ENCODE measurements at places on chromosomes 12 and 14. TPM values are rescaled to one million over a fixed set of nuclear protein-coding genes. Genes with fewer than 3 reads are reported as not detected.

AMN gene
- 0.20 TPM for total RNA-seq

ACOT6 gene
- not detected for total RNA-seq

ZNF385A gene
- total RNA-seq: 0.38 TPM

GLIPR1L1 gene
- total RNA-seq: not detected

BORCS5 gene
- total RNA-seq: 30.9 TPM

CEP83 gene
- total RNA-seq: 15.0 TPM

IFI27L1 gene
- total RNA-seq: 51.0 TPM

EIF2B1 gene
- 55.9 TPM for total RNA-seq

DNA sequence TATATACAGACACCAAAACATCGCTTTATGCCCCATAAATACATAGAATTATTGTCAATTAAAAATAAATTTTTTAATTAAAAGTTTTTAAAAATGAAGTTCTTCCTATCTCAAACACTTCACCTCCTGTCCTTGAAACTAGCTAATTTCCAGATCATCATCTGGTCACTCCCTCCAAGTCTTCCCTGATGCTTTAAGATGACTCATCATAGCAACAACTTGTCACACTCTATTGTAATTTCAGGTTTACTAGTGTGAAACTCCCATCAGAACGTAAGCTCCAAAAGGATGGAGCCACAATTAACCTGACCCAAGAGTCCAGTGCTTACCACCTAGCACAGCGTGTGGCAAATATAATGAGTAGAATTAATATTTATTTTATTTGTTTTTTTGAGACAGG lies 16.3 kb downstream of the GXYLT1 start:
- H3K27me3 ChIP-seq: no peaks in the 10 kb centered on the region
- no peak overlapping the region for H3K4me3 ChIP-seq
- no peak for DNase-seq
- peaks cover 7% of the 10 kb centered on the region for H3K4me1 ChIP-seq
- H3K27ac ChIP-seq: no peak overlapping the region

DNA sequence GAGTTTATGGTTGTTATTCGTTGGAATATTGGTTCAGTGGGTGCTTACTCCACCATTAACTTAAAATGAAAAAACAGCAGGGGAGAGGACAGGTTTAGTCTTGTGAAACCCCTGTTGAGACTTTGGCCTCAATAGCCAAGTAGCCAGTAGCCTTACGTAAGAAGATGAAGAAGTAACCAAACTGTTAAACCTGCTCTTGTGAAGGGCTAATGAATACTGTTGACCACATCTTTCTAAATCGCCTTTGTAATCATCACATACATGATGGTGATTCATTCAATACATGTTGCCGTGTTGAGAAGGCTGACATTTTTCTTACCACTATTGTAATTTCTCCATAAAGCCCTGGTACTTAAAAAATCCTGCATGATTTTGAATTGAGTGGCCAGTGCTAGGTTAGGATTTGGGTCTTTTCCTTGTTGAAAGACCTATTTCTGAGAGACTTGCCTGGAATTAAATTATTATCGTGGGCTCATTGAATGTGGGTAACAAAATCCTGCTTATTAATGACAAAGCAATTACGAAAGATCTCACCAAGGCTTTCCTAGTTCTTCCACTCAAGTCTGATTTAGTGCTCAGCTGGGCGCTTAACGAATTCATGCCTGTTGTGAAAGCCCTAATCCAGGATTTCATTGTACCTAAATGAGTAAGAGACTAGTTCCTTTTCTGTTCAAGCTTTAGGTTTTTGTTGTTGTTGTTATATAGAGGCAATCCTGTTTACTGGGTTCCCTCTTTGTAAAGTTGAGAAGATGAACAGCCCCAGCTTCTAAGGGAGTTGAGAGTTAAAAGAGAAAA lies 333.1 kb downstream of the FUT8 start:
- no peaks in the 10 kb centered on the region for H3K4me1 ChIP-seq
- H3K36me3 ChIP-seq: peaks cover 45% of the 10 kb centered on the region
- no peak overlapping the region for H3K4me3 ChIP-seq
- H3K27ac ChIP-seq: no peak overlapping the region
- H3K27me3 ChIP-seq: no peaks in the 10 kb centered on the region
- DNase-seq: no peak

GRCh38 chr12:95651681-95652080 lies 100.4 kb upstream of the USP44 start:
- H3K4me3 ChIP-seq: no peak overlapping the region
- peaks cover 2% of the 10 kb centered on the region for H3K27me3 ChIP-seq
- H3K4me1 ChIP-seq: no peaks in the 10 kb centered on the region
- no peak for DNase-seq
- H3K27ac ChIP-seq: no peak overlapping the region
- no peaks in the 10 kb centered on the region for H3K36me3 ChIP-seq

GRCh38 chr14:93319958-93320357 lies 12.9 kb downstream of the BTBD7 start:
- no peak overlapping the region for H3K4me3 ChIP-seq
- H3K36me3 ChIP-seq: peaks cover 10% of the 10 kb centered on the region
- peaks cover 25% of the 10 kb centered on the region for H3K4me1 ChIP-seq

GRCh38 chr12:108477055-108477880 lies 37.8 kb upstream of the FICD start:
- peaks cover 1% of the 10 kb centered on the region for H3K27me3 ChIP-seq
- H3K4me1 ChIP-seq: no peaks in the 10 kb centered on the region
- H3K27ac ChIP-seq: no peak overlapping the region
- no peak for DNase-seq
- H3K36me3 ChIP-seq: no peaks in the 10 kb centered on the region

DNA sequence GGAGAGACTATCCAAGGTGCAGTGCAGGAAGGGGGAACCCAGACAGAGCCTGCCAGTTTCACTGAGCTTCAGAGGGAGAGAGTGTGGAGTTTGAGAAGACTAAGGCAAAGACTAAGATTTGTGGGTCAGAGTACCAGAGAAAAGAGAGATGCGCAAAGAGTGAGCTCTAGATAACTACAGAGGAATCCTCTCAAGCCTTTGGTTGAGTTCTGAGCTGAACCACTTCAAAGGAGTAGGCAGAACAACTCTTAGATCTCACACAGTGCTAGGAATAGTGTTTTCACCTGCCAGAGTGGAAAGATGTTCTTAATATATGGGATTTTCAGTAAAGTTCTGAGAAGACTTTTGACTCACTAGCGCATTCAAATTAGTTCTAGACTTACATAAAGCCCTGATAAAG lies 10.7 kb upstream of the M6PR start:
- peaks cover 55% of the 10 kb centered on the region for H3K36me3 ChIP-seq

GRCh38 chr12:101581190-101581589 lies 13.6 kb upstream of the MYBPC1 start:
- no peak overlapping the region for H3K27ac ChIP-seq
- peaks cover 19% of the 10 kb centered on the region for H3K27me3 ChIP-seq
- no peaks in the 10 kb centered on the region for H3K36me3 ChIP-seq
- no peak overlapping the region for H3K4me3 ChIP-seq

GRCh38 chr14:104280085-104280901 lies 141.9 kb downstream of the KIF26A start:
- no peak overlapping the region for H3K4me3 ChIP-seq
- no peaks in the 10 kb centered on the region for H3K36me3 ChIP-seq
- H3K4me1 ChIP-seq: no peaks in the 10 kb centered on the region

DNA sequence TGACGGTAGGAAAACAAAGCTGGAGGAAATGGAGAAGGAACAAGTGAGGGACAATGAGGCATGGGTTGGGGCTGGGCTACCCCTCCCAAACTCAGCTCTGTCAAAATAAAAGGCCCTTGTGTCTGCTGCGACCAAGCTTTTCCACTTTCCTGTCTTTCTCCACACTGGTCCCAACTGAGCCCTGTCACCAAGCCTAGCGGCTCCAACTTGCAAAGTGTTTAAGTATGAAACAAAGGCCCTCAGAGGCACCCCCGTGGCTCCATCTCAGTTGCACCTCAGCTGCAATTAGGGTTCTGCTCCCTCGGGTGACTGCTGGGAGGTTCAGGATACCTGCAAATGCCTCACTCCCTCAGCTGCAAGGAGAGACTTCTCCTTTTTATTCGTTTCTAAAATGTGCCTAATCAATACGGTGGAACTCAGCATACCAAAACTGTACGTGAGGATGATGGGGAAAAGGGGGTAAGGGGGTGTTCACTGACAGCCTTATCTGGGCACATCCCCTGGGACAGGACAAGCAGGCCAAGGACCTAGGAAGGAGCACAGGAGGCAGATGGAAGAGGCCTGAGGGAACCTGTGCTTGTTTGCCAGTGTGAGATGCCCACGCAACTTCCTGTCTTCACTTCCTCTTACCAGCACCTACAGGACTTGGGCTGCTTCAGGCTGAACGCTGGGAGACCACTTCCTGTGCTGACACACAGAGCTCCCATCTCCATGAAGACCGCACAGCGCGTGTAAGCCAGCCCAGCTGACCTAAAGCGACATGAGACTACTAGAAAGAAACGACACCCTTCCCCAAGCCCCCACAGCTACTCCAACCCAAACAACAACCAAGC lies 8.9 kb downstream of the VAMP1 start:
- DNase-seq: peak; percentile 91
- H3K4me1 ChIP-seq: peaks cover 84% of the 10 kb centered on the region
- no peaks in the 10 kb centered on the region for H3K27me3 ChIP-seq
- peak overlapping the region; percentile 98 for H3K27ac ChIP-seq
- peaks cover 87% of the 10 kb centered on the region for H3K36me3 ChIP-seq

DNA sequence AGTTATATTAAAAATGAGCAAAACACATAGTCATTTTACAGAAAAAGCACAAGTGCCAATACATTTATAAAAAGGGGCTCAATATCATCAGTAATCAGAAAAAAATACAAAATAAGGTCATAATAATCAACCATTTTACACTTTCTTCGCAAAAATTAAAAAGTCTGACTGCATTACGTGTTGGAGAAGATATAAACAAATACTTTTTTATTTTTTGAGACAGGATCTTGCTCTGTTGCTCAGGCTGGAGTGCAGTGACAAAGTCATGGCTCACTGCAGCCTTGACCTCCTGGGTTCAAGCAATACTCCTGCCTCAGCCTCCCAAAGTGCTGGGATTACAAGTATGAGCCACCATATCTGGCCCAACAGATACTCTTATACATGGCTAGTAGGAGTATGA lies 181.5 kb upstream of the DIO3 start:
- no peak overlapping the region for H3K4me3 ChIP-seq
- H3K27ac ChIP-seq: no peak overlapping the region
- no peaks in the 10 kb centered on the region for H3K36me3 ChIP-seq

DNA sequence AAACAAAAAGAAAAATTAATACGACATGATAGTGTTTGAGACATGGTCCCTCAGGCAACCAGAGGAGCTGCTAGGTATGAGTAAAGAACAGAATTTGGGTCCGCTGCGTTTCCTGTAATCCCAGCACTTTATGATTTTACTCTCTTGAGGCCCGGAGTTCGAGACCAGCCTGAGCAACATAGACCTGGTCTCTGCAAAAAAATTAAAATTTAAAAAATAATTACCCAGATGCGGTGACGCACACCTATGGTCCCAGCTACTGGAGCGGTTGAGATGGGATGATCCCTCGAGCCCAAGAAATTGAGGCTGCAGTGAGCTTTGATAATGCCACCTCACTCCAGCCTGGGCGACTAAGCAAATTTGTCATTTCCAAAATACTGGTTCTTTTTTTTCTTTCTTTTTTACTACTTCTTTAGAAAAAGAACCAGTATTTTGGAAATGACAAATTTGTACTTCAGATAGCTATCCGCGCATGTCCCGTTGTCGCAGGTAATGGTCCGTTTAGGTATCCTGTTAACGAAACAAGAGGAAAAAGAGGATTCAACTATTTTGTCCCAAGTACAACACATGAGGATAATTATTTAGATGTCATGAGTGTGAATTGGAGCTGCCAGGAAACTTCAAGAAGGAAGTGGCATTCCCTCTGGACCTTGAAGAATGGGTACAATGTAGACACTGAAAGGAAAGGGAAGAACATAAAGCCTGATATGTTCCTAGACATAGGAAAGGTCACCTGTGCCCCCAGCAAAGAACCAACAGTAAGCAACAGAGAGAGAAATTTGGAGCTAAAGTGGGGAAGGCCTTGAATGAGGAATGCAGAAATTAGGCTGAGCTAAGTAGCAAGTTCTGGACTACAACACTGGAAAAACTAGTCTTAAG lies 1.2 kb upstream of the HECTD1 start:
- no peak for DNase-seq
- peak overlapping the region; percentile 100 for H3K27ac ChIP-seq
- H3K4me1 ChIP-seq: peaks cover 45% of the 10 kb centered on the region
- peaks cover 21% of the 10 kb centered on the region for H3K36me3 ChIP-seq

DNA sequence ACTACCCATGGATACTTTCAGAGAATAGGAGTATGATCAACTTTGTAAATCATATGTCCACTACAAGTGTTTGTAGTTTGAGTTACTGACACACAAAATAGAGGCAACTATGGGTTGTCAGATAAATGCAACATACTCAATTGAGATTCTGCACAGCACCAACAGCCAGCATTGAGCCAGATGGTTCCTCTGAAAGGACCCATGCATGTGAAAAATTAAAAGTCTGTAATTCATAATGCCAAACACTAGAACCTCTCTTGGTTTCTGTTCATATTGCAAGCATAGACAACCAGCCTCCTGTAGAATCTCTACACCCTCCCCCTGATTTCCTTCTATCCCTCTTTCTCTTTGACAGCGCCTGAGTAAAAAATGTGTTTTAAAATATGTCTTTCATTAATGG lies 831.0 kb downstream of the C12orf50 start:
- no peak for DNase-seq
- H3K27ac ChIP-seq: no peak overlapping the region
- no peaks in the 10 kb centered on the region for H3K36me3 ChIP-seq
- no peaks in the 10 kb centered on the region for H3K27me3 ChIP-seq

GRCh38 chr12:93772003-93772700 lies 95.0 kb downstream of the CRADD start:
- H3K4me3 ChIP-seq: no peak overlapping the region
- no peak for DNase-seq
- H3K36me3 ChIP-seq: peaks cover 8% of the 10 kb centered on the region
- peaks cover 43% of the 10 kb centered on the region for H3K4me1 ChIP-seq
- no peaks in the 10 kb centered on the region for H3K27me3 ChIP-seq

GRCh38 chr14:58198086-58198485 lies 1.9 kb upstream of the ACTR10 start:
- H3K36me3 ChIP-seq: no peaks in the 10 kb centered on the region
- H3K27ac ChIP-seq: no peak overlapping the region
- DNase-seq: no peak

- no peak overlapping the region for H3K27ac ChIP-seq
- no peaks in the 10 kb centered on the region for H3K36me3 ChIP-seq
- DNase-seq: no peak
- no peak overlapping the region for H3K4me3 ChIP-seq
Observed at GRCh38 chr14:88919502-88919901, 95.1 kb downstream of the TTC8 start.

GRCh38 chr14:58607952-58608317 lies 29.8 kb upstream of the DACT1 start:
- no peak overlapping the region for H3K4me3 ChIP-seq
- no peak for DNase-seq
- H3K27ac ChIP-seq: no peak overlapping the region
- H3K27me3 ChIP-seq: peaks cover 4% of the 10 kb centered on the region
- H3K36me3 ChIP-seq: no peaks in the 10 kb centered on the region

GRCh38 chr14:51006781-51007211 lies 62.5 kb upstream of the PYGL start:
- no peaks in the 10 kb centered on the region for H3K4me1 ChIP-seq
- DNase-seq: no peak
- H3K27ac ChIP-seq: no peak overlapping the region
- H3K36me3 ChIP-seq: no peaks in the 10 kb centered on the region

- H3K36me3 ChIP-seq: no peaks in the 10 kb centered on the region
- no peak overlapping the region for H3K4me3 ChIP-seq
- H3K4me1 ChIP-seq: no peaks in the 10 kb centered on the region
- no peak for DNase-seq
Observed at GRCh38 chr12:65490250-65490649, 211.8 kb downstream of the MSRB3 start.

Data from activated CD4-positive, alpha-beta memory T cell treated with anti-CD3 and anti-CD28 coated beads, Interleukin-2, amount 10 ng/mL, durations not matched to agents 7 days and 5 days (primary cell).